ENCODE measurements at places on chromosomes 3 and 15.

- DNase-seq, result peak; percentile 35
Measured at GRCh38 chr3:99842826-99843589, 25.3 kb downstream of the CMSS1 start.

- no peak for DNase-seq
Measured at GRCh38 chr3:152499791-152500385, 231.2 kb downstream of the MBNL1 start.

GRCh38 chr3:31499281-31499680 is 33.4 kb upstream of the STT3B start:
- DNase-seq, result no peak

GRCh38 chr3:188764609-188765008 is 407.2 kb upstream of the TPRG1 start:
- DNase-seq, result no peak

GRCh38 chr3:144771381-144771870 is 799.8 kb downstream of the DIPK2A start:
- DNase-seq, result peak; percentile 53

DNA sequence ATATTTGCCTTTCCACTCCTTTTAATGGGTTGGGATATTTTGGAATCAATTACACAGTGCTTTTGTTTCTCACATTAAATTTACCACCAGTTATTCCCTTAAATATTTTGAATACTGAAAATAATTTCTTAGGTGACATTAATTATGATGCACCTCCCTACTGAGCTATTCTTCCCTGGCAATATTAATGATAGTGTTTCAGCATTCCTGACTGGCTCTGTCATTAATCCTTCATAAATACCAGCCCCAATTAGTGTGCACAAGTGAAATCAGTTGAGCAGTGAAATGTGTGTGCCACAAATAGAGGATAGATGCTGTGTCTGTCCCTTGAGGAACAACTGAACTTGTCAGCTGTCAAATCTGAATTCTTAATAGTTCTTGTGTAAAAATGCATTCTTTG is 304.0 kb downstream of the CACNA2D3 start:
- DNase-seq, result no peak

DNA sequence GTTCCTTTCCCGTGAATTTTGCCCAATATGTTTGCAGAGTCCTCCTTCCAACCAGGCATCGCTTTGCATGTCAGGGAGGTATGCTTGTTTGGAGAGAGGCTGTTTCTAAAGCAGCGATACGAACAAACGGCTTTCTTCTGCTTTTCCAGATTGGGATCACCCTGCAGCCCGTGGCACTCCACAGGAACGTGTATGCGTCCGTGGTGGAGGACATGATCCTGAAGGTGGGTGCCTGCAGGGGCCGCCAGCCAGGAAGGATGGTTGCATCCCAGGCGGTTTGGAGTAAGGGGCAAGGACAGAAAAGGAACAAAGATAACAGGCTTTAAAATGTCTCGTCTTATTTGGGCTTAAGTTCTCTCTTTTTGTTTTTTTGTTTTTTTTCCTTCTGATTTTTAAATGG is 17.5 kb downstream of the MAP6D1 start:
- DNase-seq, result no peak

DNA sequence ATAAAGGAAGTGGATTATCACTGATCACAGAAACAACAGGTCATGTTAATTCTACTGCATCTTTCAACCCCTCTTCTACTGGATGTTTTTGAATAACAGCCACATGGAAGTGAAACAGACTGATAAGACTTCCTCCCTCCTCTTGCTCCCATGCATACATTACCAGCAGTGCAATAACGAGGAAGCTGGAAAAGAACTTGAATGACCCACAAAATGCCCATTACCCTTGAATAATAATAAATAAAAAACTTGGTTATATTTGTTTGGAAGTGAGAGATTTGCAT is 51.6 kb downstream of the RARB start:
- no peak for DNase-seq

GRCh38 chr3:124876401-124876878 is 10.7 kb downstream of the ITGB5 start:
- no peak for DNase-seq

DNA sequence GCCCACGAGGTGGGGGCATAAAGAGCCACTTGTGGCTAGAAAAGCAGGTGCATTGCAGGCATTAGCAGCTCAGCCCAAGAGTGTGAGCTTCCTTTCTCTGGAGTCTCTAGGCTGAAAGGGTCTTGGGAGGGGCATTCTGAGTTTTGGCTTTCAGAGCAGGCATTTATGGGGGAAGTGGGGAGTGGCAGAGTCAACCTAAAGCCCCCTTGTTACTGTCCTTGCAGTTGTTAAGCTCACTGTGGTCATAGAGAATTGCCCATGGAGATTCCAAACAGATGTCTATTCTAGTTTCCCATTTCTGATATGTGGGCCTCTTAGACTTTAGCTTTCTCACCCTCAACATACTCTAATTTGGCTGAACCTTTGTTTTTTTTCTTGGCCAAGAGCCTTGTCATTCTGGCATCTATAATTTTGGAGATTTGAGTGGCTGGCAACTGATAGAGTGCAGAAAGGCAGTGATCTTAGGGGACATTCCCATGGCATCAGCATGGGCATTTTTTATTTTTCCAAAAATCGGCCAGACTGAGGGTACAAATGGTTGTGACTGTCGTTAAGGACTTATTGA is 217.9 kb downstream of the THSD4 start:
- no peak for DNase-seq

DNA sequence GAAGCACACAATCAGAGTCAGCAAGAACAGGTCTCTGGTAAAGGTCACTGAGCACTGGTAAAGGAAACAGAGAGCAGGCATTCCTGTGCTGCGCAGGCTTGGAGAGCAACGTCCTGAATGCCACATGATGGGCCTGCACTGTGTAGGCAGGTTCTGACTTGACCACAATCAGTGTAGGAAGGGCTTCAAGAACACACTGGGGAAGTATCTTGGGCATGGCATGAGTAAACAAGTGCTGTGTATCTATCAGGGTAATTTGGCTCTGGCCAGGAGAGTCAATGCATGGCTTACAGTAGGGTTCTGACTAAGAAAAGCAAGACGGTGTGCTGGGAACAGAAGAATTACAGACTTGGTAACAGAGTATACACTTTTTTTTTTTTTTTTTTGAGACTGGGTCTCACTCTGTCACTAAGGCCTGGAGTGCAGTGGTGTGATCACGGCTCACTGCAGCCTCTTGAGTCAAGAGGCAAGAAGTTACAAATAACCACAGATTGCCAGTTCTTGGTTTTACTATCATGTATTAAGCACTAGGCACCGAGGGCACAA is 30.6 kb downstream of the TBC1D2B start:
- no peak for DNase-seq

DNA sequence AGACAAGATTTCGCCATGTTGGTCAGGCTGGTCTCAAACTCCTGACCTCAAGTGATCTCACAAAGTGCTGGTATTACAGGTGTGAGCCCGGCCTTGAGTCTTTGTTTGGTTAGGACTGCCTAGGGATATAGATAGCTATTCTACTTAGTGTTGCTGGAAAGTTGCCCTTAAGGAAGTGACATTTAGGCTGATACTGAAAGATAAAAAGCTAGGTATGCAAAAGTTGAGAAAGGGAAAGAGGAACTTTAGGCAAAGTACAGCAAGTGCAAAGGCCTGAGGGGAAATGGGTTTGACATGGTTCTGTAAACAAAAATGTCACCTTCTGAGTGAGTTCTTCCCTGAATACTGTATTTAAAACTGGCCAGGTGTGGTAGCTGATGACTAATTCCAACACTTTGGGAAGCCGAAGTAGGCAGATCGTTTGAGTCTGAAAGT is 111.5 kb downstream of the ZNF609 start:
- no peak for DNase-seq

GRCh38 chr15:27843146-27843545 is 256.0 kb downstream of the OCA2 start:
- no peak for DNase-seq

DNA sequence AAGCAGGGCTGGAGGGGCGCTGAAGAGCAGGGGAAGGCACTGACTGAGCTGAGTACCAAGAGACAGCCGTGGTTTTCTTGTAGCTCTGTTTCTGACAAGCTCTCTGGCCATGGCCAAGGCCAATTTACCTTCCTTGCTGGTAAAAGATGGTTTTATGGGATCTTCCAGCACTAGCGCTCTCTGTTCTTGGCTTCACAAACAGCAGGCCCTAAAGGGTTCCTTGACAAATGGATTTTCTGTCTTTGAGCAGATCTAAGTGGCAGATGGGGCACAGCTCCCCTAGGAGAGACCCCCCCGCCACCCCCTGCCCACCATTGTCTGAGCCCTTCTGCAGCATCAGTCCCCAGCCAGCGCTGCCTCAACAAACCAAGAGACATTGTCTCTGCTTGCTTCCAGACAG is 66.6 kb downstream of the GAP43 start:
- DNase-seq, result no peak

- no peak for DNase-seq
Measured at GRCh38 chr3:98759629-98760028, 3.5 kb upstream of the ST3GAL6 start.

GRCh38 chr15:79372428-79372827 is 59.7 kb upstream of the MINAR1 start:
- no peak for DNase-seq

- no peak for DNase-seq
Measured at GRCh38 chr3:49876567-49876966, 6.9 kb upstream of the CAMKV start.

DNA sequence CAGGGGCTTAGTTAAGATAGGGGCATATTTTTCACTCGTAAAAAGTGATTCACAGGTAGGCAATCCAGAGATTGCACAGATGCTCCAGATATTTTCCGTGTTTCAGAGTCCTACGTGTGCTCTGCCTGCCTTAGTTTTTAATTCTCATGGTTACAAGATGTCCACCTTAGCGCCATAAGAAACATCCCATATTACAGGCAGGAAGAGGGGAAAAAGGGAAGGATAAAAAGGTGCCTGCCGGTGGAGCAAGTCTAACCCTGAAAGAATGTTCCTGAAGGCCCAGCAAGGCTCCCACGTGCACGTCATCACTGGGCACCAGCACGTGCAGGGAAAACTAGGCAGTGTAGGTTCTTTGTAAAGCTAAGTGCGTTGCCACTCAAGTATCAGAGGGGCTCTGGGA is 10.1 kb upstream of the MOBP start:
- no peak for DNase-seq

DNA sequence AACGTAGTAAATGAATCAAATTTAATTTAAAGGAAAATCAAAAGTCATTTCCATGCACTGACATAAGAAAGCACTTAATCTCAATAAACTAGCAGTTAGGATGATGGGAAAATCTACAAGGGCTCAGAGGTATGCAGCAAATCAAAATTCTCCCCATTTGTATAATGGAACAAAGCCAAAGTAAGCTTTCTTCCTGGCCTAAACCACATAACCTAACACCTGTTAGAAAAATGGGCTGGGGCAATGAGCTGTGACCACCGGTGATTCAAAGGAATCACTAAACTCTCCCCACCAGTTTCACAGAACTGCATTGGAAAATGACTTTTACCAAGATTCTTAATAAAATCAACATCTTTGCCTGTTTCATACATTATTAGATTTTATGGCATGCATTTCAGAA is 1024.3 kb downstream of the FHIT start:
- DNase-seq, result no peak

DNA sequence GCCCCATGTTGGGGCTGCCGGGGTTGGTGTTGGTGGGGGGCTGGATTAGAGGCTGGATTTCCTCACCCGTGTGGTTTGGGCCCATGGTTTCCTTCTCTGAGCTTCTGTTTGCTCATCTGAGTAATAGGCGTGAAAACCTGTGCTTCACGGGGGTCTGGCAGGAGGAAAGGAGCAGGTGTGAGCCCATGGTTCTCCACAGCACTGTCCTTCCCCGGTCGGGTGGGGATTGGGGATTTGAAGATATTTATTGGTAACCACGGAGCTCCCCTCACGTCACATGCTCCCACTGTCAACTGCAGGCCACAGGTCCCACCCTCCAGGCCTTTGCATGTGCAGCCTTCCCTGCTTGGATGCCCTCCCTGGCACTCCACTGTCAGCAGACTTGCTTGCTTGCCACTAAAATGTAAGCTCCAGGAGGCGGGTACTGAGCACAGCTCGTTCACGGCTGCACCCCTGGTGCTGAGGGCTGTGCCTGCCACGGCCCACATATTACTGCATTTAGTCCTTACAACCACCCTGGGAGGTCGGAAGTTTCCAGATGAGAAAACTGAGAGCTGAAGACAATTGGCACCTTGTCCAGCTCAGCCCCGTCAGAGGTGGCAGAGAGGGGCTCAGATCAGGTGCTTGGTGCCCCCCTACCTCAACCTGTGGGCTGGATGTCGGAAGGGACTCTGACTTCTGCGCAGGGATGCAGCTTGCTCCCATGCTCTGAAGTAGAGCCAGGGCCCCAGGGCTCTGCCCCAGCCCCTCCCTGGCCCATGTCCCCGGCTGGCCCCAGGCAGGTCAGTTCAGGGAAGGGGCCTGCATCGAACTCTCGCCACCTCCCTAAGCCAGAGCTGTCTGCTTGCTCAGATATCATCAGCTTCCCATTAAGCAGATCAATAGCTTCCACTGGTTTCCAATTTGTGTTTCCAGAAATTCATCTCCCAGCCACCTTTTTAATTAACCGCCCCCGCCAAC is 29.4 kb upstream of the IQSEC1 start:
- no peak for DNase-seq

DNA sequence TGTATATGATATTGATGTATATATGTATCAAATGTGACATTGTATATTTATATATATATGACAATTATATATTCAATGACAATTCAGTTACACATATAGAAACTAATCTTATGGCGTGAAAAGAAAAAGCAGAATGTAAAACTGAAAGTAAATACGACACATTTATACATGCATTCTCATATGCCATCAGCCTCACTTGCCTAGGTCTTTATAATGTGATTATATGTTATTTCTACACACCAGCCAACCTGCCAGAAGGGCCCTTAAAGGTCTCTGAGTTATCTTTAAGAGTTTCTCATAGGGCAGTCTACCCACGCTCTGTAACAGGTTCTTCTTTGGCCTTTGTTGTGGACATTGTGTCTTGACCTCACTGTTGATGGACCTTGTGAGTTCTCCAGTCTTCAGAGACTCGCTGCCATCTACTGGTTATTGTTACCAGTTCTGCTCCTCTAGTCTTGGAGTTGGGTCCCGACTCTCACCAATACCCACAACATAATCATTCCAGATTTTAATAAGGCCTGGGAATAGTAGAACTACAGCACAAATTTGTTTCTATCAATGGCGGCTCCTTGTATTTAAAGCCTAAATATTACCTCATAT is 371.5 kb upstream of the GOLIM4 start:
- DNase-seq, result no peak

DNA sequence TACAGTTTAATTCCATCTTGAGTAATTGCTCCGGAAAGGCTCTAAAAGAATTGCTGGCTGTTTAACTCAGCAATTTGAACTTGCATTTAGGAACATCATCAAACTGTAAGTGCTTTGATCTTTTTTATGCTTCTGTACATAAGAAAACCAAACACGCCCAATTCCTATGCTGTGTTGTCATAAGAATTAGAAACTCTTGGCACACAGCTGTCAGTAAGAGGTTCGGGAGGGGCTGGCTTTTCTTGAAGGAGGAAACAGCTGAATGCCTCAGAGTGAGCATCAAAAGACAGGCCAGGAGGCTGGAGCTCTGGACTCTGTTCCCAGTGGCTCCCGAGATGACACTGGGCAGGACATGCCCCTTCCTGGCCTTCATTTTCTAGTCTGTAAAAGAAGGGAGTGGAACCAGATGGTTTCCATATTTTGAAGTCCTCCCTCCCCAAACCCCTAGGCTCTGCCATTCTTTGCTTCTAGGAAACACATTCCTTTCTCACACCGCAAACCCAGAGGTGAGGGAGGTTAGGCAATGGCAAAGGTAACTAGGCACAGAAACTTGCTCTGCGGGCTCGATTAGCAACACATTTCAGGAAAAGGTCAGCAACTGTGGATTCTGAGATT is 73.7 kb upstream of the DLG1 start:
- DNase-seq, result peak; percentile 78
